ENCODE measurements at places on chromosomes 1 and 21.
A peak's percentile ranks its signal among the peaks of the same experiment; 100 is the strongest.

- no peak for DNase-seq
These were observed at the start of gene MYOG for GRCh38 chr1:203085528-203086406. Gene MYOG, minus strand, starts transcription at chr1:203086012. Its CDS starts 51 bp downstream, at chr1:203085961.

DNA sequence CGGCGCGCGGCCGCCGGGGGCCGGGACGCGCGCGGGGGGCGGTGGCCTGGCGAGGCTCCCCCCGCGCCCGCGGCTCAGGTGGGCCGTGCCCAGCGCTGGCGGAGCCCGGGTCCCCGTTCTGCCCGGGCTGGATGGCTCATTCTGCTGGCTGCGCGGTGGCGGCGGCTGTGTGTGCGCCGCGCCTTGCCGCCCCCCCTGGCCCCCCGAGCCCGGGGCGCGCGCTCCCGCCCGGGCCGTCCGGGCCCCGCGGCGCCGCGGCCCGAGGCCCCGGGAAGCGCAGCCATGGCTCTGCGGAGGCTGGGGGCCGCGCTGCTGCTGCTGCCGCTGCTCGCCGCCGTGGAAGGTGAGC, at the start of gene EPHB2:
TSS of gene EPHB2 (plus strand) at position 139 of the 349 bp plus-strand sequence. CDS start at position 283, 144 bp downstream.
- DNase-seq: peak; percentile 93

DNA sequence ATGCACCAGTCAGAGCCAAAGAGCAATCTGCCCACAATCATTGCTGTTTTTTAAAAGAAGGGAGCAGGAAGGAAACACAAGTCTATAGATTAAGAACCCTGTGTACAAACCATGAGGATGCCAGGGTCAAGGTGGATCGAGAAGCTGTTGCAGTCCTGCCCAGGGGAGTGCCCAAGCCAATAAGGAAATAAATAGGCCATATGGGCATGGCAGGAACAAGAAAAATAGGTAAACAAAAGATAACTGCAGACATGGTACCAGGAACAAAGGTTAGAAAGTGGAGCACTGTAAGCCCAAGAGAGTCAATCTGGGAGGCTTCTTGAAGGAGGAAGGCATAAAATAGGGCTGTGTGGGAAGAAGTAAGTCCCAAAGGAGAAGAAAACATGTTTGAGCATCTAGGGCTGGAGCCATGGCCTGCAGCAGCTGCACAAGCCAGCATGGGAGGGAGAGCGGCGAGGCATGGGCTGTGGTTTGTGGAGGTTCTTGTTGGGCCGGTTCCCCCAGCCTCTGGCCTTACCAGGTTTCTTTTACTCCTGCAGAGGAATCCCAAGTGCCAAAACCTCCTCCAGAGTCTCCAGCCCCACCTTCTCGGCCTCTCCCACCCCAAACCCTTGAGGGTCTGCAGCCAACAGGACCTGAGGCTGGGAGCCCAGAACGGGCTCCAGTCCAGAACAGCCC, 13.6 kb downstream of the INAVA start:
- no peak for DNase-seq

GRCh38 chr21:44375761-44376241, 22.4 kb downstream of the TRPM2 start:
- DNase-seq: peak; percentile 7

GRCh38 chr1:181969902-181970301, 91.6 kb downstream of the ZNF648 start:
- no peak for DNase-seq

Measured in AG20443 (cell line).